ENCODE measurements at places on chromosomes 7 and 10.

DNA sequence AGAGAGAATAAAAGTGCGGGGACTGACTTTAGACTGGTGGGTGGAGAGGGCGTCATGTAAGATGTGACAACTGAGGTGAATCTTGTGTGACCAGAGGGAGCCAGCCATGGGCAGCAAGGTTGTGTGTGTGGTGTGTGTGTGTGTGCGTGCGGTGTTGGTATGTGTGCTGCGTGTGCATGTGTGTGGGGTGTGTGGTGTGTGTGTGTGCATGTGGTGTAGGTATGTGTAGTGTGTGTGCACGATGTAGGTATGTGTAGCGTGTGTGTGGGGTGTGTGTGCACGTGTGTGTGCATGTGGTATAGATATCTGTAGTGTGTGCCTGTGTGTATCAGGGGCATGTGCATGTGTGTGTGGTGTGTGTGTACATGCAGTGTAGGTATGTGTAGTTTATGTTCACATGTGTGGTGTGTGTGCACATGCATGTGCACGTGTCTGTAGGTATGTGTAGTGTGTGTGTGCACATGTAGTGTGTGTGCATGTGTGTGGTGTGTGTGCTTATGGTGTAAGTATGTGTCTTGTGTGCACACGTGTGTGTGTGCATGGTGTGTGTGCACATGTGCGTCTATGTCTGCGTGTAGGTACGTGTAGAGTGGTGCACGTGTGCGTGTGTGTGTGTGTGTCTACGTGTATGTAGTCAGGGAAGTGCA lies 312.3 kb upstream of the MKI67 start:
- DNase-seq: no peak

- DNase-seq: no peak
Measured at GRCh38 chr7:157685430-157686284, 348.9 kb downstream of the DNAJB6 start.

DNA sequence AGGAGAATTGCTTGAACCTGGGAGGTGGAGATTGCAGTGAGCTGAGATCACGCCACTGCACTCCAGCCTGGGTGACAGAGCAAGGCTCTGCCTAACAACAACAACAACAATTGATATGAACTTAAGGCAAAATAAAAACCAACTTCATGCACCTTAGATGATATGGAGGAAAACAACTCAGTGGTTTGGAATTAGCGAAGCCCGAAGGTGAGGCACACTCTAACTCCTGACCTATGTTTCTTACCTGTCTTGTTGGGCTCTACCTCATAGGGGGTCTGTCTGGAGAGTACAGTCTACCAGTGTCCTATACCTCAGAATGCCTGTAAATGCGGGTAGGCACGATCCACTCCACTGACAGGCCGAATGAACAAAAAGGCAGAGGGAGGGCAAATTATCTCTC lies 24.3 kb upstream of the COBL start:
- DNase-seq: no peak

- no peak for DNase-seq
Measured at GRCh38 chr10:46216836-46217751, 69.7 kb upstream of the ANTXRL start.

- no peak for DNase-seq
Measured at GRCh38 chr10:133347710-133348517, 741 bp downstream of the PRAP1 start.

GRCh38 chr10:63765126-63765525 lies 243.9 kb downstream of the REEP3 start:
- no peak for DNase-seq

DNA sequence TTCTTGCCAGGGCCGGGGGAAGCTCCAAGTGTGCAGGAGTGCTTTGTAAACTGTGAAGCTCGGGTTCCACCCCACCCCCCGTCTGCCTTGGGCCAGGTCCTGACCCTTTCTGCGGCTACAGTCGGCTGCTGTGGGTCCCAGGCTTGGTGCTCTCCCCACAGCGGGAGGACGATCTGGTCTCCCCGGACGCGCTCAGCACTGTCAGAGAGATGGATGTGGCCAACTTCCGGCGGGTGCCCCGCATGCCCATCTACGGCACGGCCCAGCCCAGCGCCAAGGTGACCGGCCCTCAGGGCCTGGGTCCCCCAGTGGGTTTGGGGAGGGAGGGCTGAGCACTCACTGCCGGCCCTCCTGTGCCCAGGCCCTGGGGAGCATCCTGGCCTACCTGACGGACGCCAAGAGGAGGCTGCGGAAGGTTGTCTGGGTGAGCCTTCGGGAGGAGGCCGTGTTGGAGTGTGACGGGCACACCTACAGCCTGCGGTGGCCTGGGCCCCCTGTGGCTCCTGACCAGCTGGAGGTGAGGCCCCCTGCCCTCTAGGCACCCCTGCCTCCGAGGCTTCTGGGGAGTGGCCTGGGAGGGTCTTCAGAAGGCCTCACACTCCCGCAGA lies 60.3 kb downstream of the PALD1 start:
- DNase-seq: no peak
